ENCODE measurements at places on chromosomes 6 and 20.

GRCh38 chr6:169763881-169764280, 12.5 kb downstream of the ERMARD start:
- no peak for DNase-seq

DNA sequence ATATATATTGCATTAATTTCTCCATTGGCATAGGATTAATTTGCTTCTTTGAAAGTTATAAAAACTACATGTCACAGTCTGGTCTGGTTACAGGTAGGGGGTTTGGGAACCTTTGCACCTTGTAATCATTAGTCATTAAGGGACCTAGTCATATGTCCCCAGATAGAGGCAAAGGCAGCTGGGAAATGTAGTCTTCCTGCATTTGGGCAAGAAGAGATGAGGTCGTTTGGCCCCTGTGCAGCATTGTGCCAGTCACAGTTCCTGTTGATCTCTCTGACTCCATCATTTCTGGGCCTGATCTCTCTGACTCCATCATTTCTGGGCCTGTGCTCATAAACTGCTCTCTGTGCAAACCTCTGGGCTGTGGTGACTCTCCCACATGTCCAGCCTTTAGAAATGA, 73.2 kb downstream of the BCKDHB start:
- no peak for DNase-seq

DNA sequence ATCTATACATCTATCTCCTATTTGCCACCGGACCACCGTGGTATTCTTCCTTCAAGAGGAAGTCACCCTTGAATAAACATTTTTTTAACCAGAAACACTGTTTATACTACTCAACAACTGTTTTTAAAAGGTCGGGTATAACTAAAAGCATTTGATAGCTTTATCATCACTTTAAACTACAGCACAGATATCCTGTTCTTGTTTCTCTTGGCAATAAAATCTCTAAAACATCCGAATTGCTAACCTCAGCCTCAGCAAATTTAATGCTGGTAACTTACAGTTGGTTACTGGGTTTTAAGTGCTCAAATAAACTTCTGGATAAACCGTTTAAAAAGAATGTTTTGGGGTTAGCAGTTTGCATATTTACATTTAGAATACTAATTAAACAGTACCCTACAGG, 20.4 kb downstream of the ZUP1 start:
- no peak for DNase-seq

DNA sequence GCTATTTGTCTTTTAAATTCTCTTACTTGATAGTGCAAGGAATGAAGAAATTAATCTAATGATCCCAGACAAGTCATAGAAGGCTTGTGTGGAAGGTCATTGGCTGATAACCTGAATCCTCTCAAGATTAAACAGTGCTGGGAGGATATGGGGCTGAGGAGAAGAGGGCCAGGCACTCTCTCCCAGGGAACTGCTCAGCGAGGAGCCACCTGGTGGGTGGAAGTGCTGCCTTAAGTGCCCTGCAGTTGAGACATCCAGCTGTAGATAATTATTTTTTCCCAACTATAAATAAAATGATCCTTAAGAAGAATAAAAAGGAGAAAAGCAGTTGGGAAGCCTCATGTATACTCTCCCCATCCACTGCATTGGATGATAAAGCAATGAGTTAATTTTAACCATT, 47.9 kb downstream of the BTBD3 start:
- DNase-seq, result no peak

GRCh38 chr20:17172836-17173516, 53.9 kb upstream of the PCSK2 start:
- no peak for DNase-seq

GRCh38 chr6:159062564-159062945, 17.8 kb upstream of the TAGAP start:
- DNase-seq, result no peak

DNA sequence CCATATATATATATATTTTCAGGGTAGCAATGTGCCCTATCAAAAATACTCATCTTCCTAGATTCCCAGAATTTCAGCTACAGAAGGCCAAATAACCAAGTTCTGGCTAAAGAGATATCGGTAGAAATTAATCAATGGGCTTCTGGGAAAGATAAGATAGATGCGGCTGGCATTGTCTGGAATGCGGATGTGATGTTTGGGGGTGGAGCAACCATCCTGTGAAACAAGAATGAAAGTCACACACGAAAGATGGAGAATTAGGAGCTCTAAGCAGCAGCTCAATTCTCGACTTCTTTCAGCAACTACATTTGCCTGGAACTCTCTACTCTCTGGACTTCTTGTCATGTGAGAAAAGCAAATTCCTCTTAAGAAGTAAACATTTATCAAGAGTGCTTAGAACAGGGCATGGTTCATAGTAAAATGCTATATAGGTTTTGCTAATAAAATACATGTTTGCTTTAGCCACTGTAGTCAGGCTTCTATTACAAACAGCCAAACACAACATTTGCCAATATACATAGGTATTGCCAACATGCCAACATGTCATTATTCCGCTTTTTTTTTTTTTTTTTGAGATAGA, 90.8 kb downstream of the CLIC5 start:
- no peak for DNase-seq

DNA sequence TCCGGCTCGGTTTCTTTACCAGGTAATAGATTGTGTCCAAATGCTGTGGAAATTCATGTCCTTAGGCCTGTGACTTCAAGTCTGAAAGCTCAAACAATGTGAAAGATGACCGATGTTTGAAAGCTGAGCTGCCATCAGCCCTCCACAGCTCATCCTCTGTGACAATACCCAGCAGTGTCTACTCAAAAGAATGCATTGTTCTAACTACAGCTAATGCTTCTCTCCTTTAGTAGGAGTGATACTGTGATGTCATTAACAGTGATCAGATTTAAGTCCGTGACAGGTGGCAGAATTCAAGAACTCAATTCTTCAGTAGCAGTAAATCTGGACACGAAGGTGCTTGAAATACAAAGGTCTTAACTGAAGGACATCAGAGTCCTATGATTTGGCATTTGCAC, 97.3 kb downstream of the RCAN2 start:
- no peak for DNase-seq

GRCh38 chr6:4714961-4715501, 61.2 kb upstream of the CDYL start:
- DNase-seq, result no peak

DNA sequence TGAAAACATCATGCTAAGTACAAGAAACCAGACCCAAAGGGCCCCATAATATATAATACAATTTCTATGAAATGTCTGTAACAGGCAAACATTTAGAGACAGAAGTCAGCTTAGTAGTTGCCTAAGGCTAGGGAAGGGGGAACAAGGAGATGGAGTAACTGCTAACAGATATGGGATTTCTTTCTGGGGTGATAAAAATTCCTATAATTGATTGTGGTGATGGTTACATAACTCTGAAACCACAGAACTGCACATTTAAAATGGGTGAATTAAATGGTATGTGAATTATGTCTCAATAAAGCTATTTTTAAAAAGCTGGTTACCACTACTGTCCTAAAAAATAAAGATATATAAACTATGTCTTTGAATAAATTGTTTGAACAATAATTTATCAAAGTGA, 3.2 kb downstream of the CEP162 start:
- no peak for DNase-seq

DNA sequence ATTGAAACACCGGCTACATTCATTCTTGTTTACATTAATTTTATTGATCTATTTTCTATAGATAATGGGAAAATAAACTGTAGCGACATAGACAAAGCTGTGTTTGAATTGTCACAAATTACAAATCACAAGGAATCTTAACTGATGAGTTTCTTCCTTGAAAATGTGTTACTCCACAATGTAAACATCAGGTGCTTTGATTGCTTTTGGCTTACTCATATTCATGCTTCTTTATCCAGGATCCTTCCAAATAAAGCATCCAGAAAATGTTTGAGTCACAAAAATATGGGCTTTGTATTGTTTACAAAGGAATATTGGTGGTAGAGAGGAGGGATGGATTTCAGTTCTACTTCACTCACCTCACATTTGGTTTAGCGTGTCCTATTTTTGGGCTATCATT, 64.0 kb downstream of the BMP2 start:
- DNase-seq, result no peak

GRCh38 chr6:6766230-6766905, 177.8 kb downstream of the LY86 start:
- DNase-seq, result no peak

DNA sequence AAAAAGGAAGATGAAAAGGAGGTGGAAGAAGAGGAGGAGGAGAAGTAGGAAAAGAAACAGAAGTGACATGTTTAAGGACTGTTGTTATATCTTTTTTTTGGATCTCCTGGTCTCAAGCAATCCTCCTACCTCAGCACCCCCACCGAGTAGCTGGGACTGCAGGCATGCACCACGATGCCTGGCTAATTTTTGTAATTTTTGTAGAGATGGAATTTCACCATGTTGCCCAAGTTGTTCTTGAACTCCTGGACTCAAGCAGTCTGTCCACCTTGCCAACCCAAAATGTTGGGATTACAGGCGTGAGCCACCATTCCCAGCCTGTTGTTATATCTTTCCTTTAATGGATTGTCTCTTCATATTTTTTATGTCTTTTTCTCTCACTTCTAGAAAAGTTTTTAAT, 19.5 kb upstream of the BCLAF1 start:
- DNase-seq, result no peak

GRCh38 chr6:31441365-31442267, 38.2 kb downstream of the MICA start:
- DNase-seq, result peak; percentile 77

- peak; percentile 46 for DNase-seq
These were observed 66.5 kb downstream of the MYLK4 start for GRCh38 chr6:2684103-2684749.

GRCh38 chr6:108846628-108847027, 1.6 kb upstream of the ARMC2 start:
- DNase-seq, result no peak

- DNase-seq, result no peak
These were observed 299.3 kb downstream of the KIF16B start for GRCh38 chr20:16273812-16274555.

- DNase-seq, result no peak
These were observed 14.4 kb upstream of the SLC17A2 start for GRCh38 chr6:25944688-25945574.

DNA sequence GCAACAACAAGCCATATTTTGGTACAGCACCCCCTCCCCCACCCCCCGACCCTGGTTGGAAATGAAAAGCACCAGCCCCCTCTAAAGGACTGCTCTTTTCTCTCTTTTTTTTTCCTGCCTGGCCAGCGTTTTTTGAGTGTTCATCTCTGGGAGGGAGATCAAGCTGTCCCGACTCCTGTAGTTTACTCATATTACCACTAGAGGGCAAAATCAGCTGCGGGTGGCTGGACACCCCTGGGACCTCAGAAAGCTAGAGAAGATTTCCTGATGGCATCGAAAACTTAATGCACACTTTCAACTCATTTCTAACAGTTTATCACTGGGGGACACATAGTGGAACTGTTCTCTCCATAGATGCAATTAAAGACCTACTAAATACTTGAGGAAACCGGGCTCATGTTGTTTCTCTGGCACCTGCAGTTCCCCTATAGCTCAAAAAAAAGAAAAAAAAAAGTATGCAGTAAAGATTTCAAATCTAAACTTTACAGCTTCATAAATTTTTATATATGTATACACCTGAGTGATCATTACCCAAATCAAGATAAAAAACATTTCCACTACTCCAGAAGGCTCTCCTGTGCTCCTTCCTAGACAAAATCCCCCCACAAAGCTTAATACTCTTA, 24.4 kb downstream of the CNBD2 start:
- DNase-seq, result peak; percentile 68

GRCh38 chr6:145532361-145532760, 203.0 kb downstream of the EPM2A start:
- DNase-seq, result no peak

GRCh38 chr6:36929607-36930006, 24.9 kb upstream of the PI16 start:
- no peak for DNase-seq

DNA sequence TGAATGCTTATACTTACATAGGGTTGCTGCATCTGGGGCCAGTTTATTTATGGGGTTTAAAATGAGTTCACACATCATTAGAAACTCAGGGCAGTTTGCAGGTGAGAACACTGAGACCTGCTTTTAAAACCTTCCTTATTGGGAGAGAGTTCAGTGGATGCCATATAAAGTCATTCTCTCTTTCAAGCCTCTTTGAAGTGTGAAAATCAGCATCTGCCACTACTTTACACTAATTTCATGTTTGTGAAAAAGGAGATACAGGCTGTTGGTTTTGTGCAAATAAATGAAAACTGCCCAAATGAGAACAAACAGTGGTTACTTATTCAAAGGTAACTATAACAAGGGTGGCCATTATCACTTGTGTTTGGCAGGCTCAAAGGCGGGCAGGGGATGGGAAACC, 530.5 kb downstream of the KIF16B start:
- no peak for DNase-seq

GRCh38 chr6:33824461-33825154, 20.8 kb upstream of the MLN start:
- peak; percentile 44 for DNase-seq

DNA sequence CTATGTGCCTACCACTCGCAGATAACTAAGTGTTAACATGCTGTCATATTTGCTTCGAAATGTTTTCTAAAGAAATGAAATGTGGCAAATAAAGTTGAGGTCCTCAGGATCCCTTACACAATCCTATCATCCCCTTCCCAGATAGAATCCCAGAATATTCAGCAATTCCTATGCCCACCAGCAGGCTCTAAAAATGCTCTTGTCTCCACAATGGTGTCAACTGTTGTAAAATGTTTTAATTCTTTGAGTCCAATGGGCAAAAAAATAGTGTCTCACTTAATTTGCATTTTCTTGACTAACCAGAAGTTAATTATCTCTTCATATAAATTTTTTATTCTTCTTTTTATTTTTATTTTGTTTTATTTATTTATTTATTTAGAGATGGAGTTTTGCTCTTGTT, 103.9 kb upstream of the MAP7 start:
- no peak for DNase-seq

DNA sequence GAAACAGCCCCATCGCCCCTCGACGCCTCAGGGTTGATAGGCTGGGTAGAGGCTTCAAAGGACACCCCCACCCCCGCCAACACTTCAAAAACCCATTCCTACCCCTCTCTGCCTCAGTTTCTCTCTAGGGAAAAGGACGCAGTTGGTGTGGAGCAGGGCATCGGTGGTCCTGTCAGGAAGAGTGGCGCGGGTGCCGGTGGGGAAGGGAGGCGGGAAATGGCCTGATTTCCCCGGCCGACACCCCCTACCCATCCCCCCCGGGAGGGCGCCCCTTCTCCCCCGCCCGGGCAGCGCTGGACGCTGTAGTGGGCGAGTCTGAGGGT, 367 bp downstream of the NRSN2 start:
- no peak for DNase-seq

GRCh38 chr6:168877821-168878282, 375.8 kb downstream of the THBS2 start:
- DNase-seq, result no peak

GRCh38 chr20:58749098-58749769, 56.6 kb downstream of the NPEPL1 start:
- DNase-seq, result no peak

GRCh38 chr6:14929291-14929690, 316.6 kb upstream of the JARID2 start:
- DNase-seq, result no peak

DNA sequence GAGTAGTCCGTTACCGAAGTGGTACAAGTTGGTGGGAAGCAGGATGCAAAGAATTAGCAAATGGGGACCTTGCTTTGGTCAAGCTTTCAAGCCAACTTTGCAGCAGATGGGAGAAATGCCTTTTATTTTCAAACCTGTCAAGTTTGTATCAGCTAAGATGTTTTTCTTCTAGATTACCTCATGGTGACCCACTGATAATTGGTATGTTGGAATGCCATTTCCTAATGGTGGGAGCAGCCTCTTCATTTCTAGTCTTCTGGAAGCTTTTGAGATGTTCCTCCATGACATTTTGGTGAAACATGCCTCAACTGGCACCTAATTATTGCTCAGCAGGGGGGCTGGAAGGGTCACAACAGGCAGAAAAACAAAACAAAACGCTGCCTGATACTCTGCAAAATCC, 43.7 kb downstream of the ADNP start:
- DNase-seq, result no peak
